ENCODE measurements at places on chromosomes 1 and 21.

DNA sequence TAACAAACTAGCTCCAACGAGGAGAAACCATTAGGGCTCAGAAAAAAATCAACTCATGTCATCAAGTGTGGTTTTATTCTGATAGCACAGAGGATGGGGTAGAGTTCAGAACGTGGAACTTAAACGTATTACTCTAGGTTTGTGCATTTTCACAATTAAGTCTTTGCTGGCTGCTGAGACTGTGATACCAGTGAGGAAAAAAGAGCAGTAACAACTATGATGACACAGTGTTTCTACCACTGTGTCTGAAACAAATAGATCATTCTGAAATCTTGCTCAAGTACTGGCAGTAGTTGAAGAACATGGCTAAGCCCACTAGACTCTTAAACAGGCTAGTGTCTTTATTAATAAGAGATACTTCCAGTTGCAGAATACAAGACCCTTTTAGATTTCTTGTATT is 31.0 kb downstream of the NUCKS1 start:
- no peak for DNase-seq

- no peak for DNase-seq
Observed at GRCh38 chr1:14910984-14911721, 242.4 kb upstream of the TMEM51 start.

- no peak for DNase-seq
Observed at GRCh38 chr1:246949956-246950355, 18.2 kb upstream of the AHCTF1 start.

GRCh38 chr21:41235201-41235600 is 67.2 kb downstream of the BACE2 start:
- no peak for DNase-seq

DNA sequence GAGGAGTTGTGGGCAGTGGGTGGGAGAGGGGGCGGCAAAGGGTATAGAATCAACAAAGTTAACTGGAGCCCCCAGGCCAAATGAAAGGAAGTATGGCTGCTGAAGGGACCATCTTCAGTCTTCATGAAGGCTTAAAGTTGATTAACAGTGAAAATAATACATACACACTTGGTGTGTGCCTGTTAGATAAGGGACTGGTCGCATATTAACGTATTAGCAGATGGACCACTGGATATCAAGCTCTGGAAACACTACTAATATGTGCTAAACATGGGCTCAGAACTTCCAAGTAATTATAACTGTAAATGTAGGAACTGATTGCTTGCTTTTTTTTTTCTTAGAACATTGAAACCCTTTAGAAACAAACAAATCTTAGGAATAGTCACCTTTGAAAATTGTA is 224.7 kb upstream of the KIAA0040 start:
- no peak for DNase-seq

DNA sequence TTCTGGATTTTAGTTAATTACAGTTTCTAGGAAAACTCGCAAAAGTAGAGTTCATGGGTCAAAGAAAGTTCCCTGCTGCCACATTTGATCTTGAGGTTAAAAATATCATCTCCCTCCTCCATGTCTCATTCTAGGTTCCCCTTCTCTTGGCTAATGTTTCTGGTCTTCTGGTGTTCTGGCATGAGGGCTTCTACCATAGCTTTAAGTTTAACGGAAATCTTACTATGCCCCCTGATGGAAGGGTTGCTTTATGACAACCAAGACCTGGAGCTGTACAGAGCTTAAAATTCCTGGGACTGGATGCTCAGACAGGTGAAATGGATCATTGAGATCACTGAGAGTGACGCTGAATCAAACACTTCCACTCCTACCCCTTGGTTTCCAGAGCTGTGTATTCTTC is 1881.7 kb downstream of the MRPL39 start:
- DNase-seq, result no peak

GRCh38 chr1:109229531-109230127 is 15.9 kb downstream of the SARS1 start:
- no peak for DNase-seq

DNA sequence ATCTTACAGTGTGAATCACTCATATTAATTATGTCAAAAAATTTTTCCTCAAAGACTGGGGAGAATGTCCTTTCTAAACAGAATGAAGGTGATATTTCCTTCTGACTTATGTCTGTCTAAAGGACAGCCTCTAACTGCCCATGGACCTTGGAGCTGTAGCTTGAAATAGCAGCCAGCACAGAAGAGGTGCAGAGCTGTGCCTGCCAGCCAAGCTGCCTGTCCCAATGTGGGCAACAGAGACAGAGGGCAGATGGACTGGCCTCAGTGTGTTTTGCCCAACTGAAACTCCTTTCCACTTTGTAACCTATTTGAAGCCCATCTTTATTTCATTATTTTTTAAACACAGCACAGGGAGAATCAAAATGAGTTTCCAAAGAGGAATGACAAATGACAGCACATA is 97.6 kb upstream of the DYNLT5 start:
- DNase-seq, result no peak

- no peak for DNase-seq
Observed at GRCh38 chr1:156483397-156483796, 17.2 kb downstream of the MEF2D start.

- DNase-seq, result no peak
Observed at GRCh38 chr21:17903929-17904639, 84.9 kb upstream of the C21orf91 start.

- no peak for DNase-seq
Observed at GRCh38 chr1:151713044-151713443, 3.6 kb downstream of the CELF3 start.

- no peak for DNase-seq
Observed at GRCh38 chr21:26732432-26733221, 112.6 kb downstream of the ADAMTS1 start.

DNA sequence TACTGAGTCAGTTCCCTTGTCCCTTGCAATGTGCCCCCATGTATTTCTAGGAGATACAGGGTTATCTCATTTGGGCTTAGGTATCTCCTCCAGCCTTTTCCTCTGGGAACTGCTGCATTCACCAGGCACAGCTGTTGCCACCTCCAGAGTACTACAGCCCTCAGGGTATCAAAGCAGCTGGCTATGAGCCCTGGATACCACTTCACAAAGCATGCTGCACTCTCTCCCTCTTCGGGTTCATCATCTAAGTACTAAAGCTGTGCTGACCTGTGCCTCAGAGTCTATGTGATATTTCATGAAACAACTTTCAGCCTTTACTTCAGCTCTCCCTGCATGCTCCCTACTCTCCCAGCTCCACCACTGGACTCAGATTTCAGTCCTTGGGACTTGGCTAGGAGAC is 62.3 kb downstream of the CCDC185 start:
- no peak for DNase-seq

- DNase-seq, result no peak
Observed at GRCh38 chr1:29117381-29117780, 6.3 kb downstream of the TMEM200B start.

DNA sequence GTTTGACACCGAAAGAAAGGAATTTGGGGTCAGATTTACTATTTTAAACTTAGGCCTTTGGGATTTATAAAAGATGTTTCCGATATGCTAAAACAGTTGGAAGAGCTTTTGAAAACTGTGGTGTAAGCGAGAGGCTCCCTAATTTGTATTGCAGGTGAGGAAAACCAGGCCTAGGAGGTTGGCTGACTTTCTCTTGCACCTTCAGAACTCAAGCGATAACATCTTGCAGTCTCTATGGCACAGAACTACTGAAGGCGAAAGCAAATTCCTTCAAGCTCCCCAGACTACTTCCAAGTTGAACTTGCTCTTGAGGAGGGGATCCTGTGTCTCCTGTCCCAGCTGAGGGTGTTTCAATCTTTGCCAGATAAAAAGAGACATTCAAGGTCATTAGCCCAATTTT is 685.7 kb downstream of the ADGRL2 start:
- no peak for DNase-seq

DNA sequence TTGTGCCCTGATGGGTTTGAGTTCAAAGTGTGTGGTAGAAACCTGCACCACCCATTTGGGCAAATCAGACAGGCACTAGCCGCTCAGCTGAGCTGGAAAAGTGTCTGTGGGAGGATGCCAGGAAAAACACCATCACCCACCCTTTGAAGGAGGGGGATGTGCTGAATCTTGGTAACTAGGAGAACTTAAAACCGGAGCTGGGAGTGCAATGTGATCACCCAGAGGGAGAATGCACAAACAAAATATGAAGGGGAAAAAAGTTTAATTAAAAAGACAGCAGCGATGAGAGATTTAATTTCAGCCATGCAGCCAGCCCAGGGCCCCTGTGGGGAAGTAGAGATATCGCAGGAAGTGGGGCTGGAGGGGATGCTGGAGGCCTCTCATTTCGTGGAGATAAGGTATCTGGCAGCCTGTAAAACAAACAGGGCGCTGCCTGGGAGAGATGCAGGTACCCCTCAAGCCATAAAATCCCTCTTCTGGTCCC is 86.8 kb upstream of the BCAR3 start:
- DNase-seq, result no peak

GRCh38 chr1:36099681-36100341 is 11.1 kb downstream of the ADPRS start:
- DNase-seq, result peak; percentile 72

DNA sequence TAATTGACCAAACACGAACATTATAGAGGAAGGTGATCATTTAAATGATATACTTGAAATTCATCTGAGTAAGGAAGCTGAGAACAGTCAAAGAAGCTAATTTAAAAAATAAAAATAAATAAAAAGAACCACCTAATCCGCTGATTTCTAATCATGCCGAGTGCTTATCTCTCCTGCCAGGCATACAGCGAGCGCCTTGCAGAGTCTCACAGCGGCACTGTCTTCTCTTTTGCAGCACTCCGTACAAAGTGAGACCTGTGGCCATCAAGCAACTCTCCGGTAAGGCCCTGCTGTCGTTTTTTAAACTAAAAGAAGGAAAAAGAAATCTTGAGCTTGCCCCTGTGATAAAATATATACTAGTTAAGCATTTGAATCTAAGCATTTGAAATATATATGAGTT is 45.3 kb downstream of the PDE9A start:
- no peak for DNase-seq

- DNase-seq, result no peak
Observed at GRCh38 chr1:183484254-183484653, 12.0 kb downstream of the SMG7 start.

- no peak for DNase-seq
Observed at GRCh38 chr1:238954865-238955264, 431.5 kb upstream of the CHRM3 start.

DNA sequence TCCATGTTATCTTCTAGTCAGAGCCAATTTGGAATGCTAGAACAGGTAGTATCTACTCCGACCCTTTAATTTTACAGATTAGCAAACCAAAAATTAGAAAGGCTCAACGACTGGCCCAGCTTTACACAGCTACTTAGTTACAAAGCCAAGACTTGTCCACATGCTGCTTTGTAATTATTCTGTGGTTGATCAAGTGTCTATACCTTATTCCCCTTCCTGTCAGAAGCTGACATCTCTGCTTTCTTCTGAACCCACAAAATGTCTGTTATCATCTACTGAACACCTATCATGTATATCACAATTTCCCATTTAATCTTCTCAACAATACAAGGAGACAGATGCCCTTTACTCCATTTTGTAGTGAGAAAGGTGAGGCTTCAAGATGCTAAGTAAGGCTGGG is 15.6 kb downstream of the TGFBR3 start:
- no peak for DNase-seq

GRCh38 chr1:1359664-1360468 is 1.5 kb upstream of the MXRA8 start:
- DNase-seq, result no peak

- no peak for DNase-seq
Observed at GRCh38 chr1:99365141-99365540, 100.8 kb downstream of the PLPPR4 start.

- DNase-seq, result no peak
Observed at GRCh38 chr1:247281001-247281574, 25.2 kb downstream of the VN1R5 start.

DNA sequence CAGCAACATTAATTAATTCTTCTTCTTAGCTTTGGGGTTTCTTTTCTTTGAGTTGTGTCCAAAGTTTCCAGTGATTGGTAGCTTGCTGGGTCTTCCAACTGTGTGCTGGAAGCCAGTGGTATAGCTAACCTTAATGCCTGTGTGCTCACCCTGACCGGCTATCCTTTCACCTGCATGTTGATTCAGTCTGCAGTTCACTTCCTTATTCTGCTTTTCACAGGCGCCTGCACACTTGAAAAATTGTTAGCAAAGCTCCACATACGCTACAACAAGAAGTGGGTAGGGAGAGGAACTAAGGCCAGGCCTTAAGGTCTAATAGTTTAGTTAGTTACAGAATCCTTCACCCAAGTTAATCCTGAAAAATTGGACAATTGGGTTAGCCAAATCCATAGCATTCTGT is 35.7 kb downstream of the NCF2 start:
- DNase-seq, result no peak

DNA sequence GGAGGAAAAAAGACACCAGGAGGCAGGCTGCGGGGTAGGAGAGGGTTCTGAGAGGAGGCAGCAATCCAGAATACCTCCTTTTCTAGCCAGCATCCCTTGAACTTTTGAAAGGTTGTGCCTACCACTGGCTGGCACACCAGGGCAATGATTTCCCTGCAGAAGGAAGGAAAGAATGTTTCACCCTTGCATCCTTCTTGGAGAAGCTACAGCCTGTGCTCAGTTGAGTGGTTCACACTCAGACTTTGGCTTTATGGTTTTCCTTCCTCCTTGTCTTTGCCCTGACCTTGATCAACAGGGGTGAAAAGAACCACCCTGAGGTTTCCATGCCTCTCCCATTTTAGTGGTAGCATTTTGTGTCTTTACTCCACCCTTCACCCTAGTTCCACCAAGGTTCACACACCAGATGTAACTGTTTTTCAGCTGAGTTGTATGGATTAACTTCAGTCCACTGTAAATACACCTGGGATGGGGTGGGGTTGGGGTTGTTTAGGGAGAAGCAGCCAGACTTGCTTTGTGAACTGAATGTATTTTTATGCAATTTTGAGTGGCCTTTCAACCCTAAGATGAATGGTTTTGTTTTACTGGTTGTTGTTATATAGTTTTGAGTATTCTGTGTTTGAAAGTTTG is 122.3 kb downstream of the SYT2 start:
- DNase-seq, result no peak

- no peak for DNase-seq
Observed at GRCh38 chr1:152313319-152313801, 11.7 kb downstream of the FLG start.

GRCh38 chr1:228417061-228417460 is 400 bp upstream of the TRIM17 start:
- no peak for DNase-seq

DNA sequence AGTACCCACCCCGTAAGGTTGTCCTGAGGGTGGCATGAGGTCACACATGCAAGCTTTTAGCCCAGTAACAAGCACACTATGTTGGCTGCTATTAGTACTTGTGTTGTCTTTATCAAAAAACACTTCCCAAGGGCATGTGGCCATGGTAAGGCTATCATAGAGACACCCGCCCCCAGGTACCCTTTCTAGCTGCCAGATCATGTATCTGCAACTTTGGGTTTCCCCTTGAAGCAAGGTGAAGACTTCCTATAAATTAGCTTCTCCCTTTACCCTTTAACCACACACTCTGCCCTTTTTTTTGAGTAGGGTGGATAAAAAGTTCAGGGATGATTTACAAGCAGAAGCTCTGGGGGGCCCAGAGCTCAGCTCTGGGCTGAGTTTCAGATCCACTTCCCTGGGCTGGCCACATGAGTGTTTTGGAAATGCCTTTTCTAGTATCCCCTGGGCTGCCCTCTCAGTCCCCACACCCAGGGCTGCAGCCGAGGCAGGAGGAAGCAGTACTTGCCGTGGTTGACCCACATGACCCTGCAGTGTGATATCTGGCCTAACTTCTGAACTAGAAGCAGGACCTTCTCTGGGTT is 2.0 kb downstream of the ZDHHC18 start:
- no peak for DNase-seq

- no peak for DNase-seq
Observed at GRCh38 chr21:34330055-34330454, 33.8 kb upstream of the KCNE2 start.

All from omental fat pad (tissue), 4 donors.